Lower lobe of right lung (tissue), 2 donors: ENCODE measurements at places on chromosomes 3 and 15.
A peak's percentile ranks its signal among the peaks of the same experiment; 100 is the strongest.

DNA sequence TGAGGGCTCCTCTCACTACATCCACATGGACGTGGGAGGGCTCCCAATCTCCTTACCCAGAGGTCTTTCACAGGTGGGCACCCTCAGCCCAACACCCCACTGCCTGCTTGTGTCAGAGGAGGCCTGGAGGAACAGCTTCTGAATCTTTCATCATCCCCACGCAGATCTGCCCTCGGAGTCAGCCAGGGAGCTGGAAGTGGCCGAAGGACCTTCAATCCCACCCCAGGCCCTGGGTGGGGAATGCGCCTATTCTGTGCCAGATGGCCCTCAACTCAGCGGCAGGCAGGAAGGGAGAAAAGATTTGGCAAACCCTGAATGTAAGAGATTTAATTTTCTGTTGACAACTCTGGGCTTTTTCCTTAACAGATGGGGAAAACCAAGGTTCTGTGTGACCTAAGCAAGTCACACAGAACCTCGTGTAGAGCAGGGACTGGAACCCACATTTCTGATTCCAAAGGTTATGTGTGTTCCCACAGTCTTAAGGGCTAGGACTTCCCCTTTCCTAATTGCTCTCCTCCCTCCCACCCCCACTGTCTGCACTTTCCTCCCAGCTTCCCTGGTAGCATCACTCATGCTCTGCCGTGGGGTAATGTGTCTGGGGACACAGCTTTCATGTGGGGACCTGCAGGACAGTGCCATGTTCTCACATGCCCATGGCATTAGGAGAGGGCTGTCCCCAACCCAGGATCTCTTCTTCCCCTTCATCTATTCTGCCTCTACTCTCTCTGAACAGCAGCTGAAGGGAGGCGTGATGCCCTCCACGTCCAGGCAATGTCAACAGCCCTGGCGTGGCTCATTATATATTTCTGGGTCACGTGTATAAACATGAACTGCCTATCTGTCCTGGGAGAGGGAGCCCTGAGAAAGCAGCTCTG, 98.1 kb downstream of the SEMA5B start:
- DNase-seq = no peak

DNA sequence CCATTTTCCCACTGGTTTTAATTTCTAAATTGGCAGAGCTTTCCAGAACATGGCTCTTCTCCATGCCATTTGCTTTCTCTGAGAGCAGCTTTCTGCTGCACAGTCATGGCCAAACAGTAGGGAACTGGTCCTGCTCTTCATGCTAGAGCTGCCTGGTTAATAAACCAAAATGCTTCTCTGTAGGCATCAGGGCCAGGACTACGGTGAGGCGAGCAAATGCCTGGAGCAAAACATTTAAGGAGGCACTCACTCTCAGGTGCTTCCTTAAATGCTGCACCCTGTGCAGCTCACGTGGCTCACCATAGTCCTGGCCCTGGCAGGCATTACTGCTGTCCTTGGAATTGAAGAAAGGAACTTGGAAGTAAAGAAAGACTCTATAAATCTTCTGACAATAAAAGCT, 48.5 kb upstream of the PPP2R3A start:
- DNase-seq = no peak

DNA sequence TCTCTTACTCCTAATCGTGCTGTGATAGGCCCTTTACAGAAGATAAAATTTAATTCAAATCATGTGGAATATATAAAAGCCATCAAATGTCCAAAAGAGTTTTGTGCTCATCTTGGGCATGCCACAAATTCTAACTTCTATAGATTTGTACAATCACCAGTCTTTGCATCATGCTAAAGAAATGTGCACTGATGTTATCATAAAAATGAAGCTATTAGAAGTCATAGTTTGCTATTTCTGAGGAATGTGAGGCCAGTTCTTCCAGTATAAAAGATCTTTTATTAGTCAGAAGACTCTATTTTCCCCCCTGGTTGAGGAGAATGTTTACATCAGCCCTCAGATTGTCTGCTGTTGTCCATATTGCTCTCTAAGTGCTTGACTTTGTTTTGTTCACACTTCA, 2.1 kb upstream of the ANXA2 start:
- no peak for DNase-seq

DNA sequence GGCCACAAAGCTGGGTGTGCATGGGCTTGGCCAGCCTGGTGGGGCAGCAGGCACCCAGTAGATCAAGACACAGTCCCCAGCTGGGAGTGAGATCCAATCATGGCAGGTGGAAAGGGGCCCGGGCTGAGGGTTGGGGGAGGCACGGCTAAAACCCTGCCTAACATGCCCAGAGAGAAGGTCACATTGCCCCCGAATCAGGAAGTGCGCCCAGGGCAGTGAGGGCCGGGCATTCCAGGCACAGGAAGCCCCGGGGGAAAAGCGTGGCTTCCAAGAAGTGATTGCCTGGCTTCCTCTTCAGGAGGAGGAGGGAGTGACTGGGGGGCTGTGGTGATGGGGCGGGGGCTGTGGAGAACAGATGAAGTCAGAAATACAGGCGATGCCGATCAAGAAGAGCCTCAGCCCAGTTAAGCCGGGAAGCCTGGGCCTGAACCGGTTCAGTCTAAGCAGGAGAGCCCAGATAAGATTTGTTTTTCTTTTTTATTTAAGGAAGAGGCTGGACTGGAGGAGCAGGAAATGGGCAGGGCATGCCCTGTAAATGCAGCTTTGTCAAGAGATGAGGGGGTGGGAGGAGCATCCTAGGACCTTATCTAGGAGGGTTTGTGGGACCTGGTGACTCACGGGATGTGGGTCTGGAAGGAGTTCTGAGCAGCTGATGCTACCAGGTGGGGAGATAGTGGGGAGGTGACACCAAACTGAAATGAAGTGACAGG, 83.9 kb downstream of the CHSY1 start:
- DNase-seq = peak; percentile 73

- DNase-seq = no peak
Observed at GRCh38 chr15:24823473-24823872, 131.3 kb upstream of the SNRPN start.

DNA sequence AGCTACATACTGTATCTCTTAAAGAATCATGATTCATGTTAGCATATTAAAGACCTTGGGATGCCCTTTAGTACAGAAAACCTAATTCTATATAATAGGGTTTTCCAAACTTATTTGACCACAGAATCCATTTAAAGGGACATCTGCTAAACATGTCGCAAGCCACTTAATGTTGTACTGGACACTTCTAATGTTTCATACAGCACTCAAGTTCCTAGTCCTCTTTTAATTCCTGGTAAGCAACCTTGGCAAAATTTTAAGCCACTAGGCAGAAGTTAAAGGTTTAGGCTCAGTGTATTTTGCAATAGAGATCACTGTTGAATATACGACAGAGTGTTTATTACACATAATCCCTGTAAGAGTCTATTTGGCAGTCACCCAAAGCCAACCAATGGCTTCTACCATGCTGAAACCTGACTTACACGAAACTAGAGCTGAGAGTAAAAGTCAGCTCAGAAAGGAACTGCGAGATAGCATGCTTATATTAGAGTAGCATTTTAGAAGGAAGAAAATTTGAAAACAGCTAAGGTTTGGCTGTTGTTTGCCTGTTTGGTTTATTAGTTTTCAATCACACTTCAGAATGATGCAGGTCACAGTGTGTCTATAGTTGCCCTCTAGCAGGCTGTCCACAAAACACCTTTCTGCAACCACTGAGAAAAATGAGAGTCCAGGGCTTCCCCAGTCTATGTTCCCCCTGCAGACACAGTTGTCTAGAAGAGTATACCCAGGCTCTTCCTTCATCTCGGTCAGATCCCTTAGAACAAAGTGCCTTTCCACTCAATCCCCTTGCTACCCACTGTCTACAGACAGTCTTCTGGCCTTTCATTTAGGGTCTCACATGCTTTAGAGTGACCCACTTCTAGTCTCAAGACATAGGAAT, 104.4 kb downstream of the FMN1 start:
- DNase-seq = no peak

GRCh38 chr3:117407317-117407716, 697.7 kb downstream of the TUSC7 start:
- DNase-seq = no peak

- no peak for DNase-seq
Observed at GRCh38 chr3:133834621-133835417, 29.2 kb downstream of the SRPRB start.

DNA sequence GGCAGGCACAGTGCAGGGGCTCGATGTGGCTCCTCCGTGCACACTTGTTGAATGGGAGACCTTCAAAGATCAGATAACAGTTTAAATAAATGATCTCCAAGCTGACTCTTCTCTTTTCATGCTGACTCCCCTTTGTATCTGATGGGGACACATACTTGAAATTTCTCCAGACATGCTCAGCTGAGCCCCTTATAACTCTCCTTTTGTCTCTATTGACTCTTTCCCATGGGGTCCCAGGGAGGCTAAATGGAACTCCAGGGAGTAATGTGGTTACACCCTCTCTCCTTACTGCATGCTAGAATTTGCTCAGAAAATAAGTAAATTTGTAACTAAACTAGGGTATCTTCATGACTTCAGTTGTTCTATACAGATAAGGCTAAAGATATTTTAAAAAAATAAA, 48.2 kb upstream of the TM4SF4 start:
- no peak for DNase-seq

- no peak for DNase-seq
Observed at GRCh38 chr3:98722389-98722788, 40.8 kb upstream of the ST3GAL6 start.

DNA sequence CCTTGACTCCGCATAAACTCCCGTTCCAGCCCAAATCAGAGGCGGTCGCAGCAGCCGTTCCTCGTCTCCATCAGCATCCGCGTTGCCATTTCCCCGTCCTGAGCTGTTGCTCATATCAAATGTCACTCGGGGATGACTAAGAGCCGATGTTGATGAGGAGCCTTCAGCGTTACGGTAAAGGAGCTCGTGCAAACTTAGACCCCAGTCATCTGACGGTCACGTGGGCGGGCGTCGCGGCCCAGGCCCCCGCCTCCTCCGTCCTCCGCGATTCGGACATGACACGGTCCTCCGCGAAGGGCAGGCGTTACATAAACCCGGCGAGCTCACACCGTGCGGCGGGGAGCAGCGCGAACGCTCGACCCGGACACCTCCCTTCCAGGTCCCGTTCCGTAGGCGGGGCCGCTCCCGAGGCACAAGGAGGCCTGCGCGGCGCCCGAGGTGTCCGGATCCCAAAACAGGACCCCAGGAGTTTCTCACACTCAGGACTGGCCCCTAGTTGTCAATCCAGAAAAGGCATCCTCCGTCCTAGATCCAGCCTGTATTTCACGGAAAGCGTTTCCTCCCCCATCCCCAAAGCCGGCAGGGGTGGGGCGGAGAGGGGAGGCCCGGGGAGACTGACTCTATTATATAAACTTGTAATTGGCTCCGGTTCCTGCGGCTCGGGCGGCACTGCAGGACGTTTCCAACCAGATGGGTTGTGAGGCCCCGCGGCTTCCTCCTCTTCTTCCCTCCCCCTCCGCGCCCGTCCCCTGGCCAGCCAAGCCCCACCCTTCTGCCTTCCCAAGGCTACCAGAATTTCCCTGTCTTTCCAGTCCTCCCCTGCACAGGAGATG, 100.0 kb upstream of the IGF1R start:
- DNase-seq = peak; percentile 82

- DNase-seq = no peak
Observed at GRCh38 chr3:59381282-59381681, 331.5 kb upstream of the CFAP20DC start.

DNA sequence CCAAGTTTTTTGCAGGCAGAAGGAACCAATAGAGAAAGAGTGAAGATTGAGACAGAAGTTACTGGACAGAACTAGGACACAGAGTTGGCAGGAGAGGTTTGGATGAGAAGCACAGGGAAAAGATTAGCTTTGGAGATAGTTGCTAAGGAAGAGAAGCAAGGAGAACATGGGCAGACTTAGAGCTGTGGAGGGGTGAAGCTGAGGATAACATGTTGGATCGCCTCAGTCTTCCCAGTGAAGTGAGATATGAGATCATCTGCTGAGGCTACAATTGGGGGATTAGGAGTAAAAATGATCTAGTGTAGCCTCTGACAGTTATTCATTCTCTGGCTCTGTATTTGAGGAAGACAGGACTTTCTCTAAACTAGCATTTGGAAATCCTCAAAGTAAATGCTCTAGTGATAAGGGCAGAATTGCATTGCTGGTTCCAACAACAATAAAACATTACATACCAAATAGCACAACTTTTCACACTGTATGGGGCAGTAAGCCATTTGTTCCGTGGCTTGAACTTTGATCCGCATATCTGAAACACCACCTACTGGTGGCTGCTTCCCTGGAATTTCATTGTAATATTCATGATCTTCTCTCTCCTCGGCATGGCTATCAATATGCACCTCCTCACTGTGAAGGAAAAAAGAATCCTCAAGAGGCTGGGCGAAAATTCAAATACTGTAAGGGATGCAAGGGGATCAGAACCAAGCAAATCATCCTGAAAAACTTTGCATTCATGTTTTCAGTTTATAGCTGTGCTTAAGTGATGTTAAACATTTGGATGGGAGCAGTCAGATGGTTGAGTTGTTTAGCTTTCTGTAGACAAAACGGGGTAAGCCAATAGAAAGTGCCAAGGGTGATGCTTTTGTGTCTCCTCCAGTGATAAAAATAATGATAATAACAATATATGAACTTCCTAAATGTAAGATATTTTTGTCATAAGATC, 22.2 kb upstream of the EID1 start:
- no peak for DNase-seq

- DNase-seq = no peak
Observed at GRCh38 chr3:112261742-112262141, 32.3 kb downstream of the SLC9C1 start.

DNA sequence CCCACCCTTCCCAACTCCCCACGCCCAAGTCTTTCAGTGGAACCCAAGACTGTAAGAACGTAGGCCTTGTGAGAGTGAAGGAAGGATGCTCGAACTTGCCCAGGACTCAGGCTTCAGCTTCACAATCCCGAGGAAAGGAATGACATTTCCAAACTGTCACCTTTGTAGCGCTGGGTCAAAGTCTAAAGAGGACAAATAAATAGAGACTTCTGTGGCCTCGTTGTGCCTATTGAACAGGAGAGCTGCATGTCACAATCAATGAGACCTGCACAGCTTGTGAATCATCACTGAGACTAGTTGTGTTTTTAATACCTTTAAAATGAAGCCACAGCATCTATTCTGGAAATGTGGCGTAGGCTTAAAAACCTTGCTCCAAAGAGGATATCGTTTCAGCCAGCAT, 222.8 kb upstream of the ST8SIA2 start:
- DNase-seq = no peak

- DNase-seq = no peak
Observed at GRCh38 chr3:141738891-141739363, 829 bp downstream of the RNF7 start.
